Skin of body (tissue), 3 donors: ENCODE measurements at places on chromosomes 6 and 20. TPM values are rescaled to one million over a fixed set of nuclear protein-coding genes. Genes with fewer than 3 reads are reported as not detected.

FAM229B gene
- 13.8 TPM for total RNA-seq

ESR1 gene
- 2.2 TPM for total RNA-seq

RCAN2 gene
- total RNA-seq, result 1.9 TPM

AHI1 gene
- total RNA-seq, result 45.5 TPM

C6orf120 gene
- 22.0 TPM for total RNA-seq
